ENCODE measurements at places on chromosomes 2 and 18.

- DNase-seq: no peak
These were observed 91.0 kb downstream of the ICA1L start for GRCh38 chr2:202780514-202781021.

DNA sequence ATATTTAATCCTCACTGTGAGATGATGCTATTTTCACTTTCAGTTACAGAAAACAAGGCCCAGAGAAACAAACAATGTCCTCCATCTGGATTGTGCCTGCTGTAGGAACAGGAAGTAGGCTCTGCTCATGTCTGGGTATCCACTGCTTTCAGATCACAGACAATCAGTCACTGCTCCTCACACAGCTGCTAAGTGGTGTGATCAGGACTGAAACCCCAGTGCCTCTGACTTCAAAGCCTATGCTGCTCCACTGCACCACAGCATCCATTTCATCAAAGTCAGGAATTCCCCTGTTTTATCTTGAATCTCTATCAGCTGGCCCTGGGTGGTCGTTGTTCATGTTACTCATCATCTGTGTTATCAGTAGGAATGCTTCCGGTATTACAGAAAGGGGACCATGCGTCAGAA is 303.8 kb upstream of the TRIB2 start:
- no peak for DNase-seq

DNA sequence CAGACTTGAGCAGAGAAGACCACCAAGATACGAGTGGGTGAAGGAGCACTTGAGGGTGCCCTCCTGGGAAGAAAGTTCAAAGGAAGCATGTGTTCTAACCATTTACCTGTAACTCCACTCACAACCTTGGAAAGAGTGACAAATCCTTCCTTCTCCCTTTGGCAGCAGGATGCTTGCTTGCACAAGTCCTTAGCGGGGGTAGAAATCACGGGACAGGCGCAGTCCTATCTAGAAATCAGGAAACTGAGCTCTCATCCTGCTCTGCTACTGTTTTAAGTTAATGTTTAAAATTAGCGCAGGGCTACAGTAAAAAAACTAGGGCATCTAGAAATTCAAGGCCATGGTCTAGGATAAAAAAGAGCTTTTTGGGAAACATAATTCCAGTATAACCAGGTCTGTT is 100.9 kb upstream of the PTPRM start:
- no peak for DNase-seq

GRCh38 chr2:122851972-122852531 is 1096.6 kb downstream of the TSN start:
- no peak for DNase-seq
